ENCODE measurements at places on chromosomes 7 and 10.

DNA sequence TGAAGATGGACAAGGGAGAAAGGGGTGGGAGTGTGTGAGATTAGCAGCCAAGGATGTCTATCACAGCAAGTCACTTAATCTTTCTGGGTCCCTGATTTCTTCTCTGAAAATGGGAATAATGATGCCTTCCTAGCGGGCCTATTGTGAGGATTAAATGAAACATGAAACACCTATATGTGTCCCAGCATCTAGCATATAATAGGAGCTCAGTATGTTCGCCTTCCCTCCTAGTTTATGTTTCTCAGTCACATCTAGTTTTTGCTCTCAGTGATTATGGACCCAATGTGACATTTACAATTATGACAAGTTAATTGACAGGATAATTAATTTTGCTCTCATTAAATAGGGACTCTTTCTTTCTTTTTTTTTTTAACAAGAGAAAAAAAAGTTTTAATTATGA, 252.9 kb downstream of the SNX13 start:
- DNase-seq, result no peak

DNA sequence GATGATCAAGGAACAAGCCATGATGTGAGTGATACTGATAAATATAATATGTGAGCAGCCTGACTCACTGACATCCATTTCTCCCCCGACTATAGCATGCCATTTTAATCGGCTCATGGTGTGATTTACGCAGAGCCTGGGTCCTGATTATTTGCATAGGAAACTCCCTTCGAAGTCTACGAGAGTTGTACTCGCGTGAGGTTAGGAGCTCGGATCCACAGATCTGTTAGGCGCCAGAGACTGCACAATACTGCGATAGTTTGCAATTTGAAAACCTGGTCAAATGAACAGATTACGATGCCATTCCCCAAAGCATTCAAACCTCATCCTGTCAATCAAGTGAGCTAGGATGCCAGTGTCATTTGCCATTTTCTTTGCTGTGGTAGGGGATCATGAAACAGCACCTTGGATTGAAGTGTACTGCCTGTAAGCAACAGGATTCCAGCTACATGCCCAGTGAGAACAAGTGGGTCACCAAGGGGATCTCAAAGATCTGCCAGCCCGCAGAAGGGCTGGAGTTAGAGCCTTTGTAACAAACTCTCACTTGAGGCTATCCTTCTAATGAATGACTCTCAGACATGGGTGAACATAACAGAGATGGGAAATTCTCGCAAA, 158.3 kb downstream of the FRMD4A start:
- no peak for DNase-seq

- no peak for DNase-seq
Observed at GRCh38 chr7:70573071-70573661, 558.8 kb upstream of the GALNT17 start.

DNA sequence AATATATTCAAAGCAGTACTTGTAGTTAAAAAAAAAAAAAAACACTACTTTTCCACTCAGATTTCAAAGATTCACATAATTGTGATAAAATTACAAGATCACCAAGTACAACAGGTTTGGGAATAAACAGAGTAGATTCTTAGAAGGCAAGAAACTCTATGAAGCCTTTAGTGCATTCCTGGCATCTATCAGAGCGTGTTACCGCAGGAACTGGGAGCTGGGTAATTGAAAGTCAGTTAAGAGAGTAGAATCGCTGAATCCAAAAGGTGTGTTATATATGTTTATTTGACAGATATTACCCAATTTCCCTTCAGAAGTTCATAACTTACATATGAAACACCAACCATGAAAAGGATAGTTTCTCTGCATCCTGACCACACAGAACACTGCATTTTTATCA, 159.2 kb upstream of the PLXNA4 start:
- DNase-seq, result no peak

DNA sequence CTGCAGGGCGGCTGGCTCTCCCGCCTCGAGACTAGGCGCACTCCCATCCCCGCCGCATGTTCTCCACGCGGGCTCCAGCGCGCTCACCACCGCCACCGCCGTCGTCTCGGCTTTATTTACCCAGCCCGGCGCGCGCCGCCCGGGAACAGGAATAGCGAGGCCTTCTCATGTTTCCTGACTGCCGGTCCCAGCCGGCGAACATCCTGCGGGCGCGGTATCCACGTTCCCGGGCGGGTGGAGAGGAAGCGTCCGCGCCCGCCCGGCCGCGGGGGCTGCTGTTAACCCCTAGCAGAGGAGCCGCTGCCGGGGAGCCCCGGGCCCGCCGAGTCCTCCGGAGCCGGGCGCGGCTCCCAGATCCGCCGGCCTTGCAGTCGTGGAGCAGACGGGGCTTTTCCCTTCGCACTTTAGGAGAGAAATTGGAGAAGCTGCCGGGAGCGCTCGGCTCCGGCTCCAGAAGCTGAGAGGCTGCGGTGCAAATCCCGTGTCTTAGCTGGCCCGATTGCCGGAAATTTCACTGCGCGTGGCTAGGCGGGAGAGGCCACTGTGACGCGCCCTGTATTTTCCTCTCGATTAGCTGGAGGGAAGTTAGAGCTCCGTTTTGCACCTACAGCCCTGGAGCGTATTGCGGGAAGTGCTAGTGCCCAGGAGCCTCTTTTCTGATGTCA, at the start of gene MKX:
Gene MKX, minus strand, starts transcription at position 88 of the 665 bp plus-strand sequence. CDS start 2,404 bp downstream, outside the sequence.
- DNase-seq, result peak; percentile 36

DNA sequence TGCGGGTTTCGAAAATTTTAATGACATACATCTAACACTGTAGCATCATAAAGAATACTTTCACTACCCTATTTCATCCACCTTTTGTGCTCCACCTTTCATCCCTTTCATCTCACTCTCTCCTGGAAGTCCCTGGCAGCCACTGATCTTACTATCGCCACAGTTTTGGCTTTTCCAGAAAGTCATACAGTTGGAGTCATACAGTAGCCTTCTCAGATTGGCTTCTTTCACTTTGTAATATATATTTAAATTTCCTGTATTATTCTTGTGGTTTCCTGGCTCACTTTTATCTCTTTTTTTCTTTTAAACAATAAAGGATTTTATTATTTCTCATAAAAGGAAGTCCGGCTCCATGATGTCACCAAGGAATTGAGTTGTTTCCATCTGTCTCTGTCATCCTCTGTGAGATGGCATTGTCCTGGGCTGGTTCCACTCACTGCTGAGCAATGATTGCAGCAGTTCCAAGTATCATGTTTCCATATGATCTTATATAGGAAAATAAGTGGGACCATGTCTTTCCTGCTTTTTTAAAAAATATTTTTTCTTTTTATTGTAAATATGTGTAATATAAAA, 626.3 kb downstream of the POM121L12 start:
- DNase-seq, result no peak

- no peak for DNase-seq
Observed at GRCh38 chr7:71403202-71403946, 271.4 kb downstream of the GALNT17 start.

- DNase-seq, result peak; percentile 0
Observed at GRCh38 chr7:43071604-43072003, 40.8 kb upstream of the HECW1 start.

GRCh38 chr10:88841316-88842111, 10.1 kb downstream of the ANKRD22 start:
- DNase-seq, result no peak

DNA sequence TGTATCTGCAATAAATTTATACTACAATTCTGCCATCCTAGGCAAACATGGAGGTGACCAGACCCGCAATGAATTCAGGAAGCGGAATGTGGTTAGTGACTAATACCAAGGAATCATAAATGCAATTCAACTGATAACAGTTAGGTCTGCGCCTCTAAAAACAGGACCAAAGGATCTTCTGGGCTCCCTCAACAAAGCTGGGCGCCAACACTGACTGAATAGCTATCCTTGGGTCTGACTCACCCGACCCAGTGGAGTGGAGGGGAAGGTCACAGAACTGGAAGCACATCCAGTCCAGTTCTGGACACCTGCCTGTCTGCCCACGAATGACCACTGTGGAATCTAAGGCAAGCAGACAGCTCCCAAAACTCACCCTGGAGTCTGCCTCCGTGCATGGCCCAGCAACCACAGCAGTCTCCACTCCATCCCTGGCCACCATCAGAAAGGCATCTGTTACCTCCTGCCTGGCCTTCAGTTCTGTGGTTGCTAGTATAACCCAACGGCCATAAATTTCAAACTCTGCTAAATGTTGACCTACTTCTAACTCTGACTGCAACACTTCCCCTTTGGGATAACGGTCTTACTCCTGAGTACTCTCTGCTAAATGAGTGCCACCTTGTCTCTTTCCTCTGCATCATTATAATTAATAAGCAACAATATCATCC, 43.0 kb upstream of the DLX6 start:
- no peak for DNase-seq

- peak; percentile 47 for DNase-seq
Observed at GRCh38 chr7:13197501-13197900, 510.1 kb downstream of the ARL4A start.

GRCh38 chr7:124896001-124896400, 33.6 kb downstream of the POT1 start:
- no peak for DNase-seq

DNA sequence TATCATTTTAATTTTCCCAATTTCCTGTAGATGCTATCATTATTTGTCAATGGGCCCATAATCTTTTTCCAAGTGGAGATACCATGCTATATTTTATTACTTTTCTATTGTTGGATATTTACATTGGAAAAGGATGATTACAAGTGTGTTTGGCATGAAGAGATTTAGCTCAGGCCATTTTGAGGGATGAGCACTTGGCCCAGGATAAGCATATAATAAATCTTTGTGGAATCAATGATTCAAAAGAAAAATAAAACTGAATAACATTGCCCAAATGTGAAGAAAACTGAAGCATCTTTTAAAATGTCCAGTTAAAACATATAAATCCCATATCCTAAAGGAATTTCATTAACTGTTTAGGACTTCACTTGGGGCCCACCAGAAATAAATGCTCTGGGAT, 260.9 kb upstream of the BMPER start:
- no peak for DNase-seq

DNA sequence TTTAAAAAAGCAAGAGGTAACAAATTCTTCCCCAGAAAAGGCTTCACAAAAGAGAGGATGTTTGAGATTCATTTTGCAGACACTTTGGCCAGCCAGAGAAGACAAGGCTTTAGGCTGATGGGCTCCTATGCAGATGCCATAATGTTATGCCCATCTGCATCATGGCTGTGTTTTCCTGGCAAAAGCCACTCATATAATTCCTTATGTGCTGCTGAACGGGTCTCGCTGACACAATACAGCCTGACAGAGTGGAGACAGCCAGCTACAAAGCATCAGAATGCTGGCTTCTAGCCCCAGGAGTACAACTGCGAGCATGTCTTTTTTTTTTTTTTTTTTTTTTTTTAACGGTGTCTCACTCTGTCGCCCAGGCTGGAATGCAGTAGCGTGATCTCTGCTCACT, 1157.4 kb upstream of the AUTS2 start:
- DNase-seq, result no peak

DNA sequence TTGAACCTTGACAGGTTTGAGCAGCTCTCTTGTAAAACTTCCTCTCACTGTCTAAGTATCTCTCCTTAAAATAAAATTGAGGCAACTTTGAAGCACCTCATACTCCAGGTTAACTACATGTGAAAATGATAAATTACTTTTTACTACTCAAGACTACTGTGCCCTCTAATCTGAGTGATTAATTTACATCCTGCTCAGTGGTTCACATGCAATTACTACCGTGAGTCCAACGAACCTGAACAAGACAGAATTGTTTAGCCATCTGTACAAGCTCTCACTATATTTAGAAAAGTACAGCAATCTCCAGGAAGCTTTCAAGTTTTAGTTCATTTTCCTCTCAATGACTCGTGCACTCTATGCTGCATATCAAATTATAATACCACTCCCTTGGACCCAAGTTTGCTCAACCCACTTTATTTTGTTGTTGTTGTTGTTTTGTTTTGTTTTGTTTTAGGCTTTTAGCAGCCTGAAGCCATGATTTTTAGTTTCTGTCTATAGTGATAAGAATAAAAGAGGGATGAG, 21.2 kb downstream of the PDE1C start:
- no peak for DNase-seq

- peak; percentile 96 for DNase-seq
Observed at GRCh38 chr7:3559278-3559677, 258.2 kb downstream of the SDK1 start.

DNA sequence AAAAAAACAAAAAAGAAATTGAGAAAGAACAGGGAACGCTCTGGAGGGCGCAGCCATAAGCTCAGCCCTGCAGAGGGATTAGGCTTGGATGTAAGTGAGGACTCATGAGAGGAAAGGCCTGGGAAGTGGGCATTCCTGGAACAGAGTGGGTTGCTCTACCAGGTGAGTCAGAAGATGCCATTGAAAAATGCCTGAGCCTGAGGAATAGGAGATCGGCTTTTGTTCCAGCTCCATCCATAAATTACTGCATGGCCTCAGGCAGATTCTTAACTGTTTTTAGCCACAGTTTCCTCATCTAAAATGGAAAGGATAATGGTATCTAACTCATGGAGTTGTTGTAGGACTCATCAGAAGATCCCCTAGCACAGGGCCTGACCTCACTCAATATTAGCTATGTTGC, 1.1 kb upstream of the RGR start:
- no peak for DNase-seq

- peak; percentile 28 for DNase-seq
Observed at GRCh38 chr7:70052691-70053090, 454.4 kb downstream of the AUTS2 start.

- DNase-seq, result no peak
Observed at GRCh38 chr7:142323706-142324105, 65.8 kb upstream of the PRSS58 start.

DNA sequence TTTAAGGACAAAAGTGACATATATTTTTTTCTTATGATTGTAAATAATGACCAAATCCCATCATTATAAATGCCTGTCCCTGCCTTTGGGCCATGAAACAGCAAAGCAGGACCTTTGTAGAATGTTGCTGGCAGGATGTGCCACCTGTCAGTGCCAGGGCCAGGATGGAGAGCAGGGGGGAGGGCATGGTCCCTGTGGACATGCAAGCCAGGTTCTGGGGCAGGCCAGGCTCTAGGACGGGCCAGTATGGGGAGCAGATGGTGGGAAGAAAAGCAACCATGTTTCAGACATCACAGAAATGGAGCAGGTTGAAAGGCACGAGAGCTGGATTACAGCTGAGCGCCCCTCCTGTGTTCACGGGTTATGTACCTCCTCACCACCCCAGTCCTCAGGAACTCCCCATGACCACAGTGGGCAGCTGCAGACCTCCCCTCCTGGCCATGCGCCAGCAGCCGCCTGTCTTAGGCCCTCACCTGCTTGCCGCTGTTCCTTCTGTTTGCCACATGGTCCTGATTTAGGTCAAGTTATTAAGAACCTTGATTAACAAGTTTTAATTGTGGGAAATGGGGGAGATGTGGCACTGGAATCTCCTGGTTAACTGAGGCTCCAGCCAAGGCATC, 210.4 kb downstream of the PAXIP1 start:
- no peak for DNase-seq

Data from iris pigment epithelial cell (primary cell).